ENCODE measurements at places on chromosomes 3 and 15.

DNA sequence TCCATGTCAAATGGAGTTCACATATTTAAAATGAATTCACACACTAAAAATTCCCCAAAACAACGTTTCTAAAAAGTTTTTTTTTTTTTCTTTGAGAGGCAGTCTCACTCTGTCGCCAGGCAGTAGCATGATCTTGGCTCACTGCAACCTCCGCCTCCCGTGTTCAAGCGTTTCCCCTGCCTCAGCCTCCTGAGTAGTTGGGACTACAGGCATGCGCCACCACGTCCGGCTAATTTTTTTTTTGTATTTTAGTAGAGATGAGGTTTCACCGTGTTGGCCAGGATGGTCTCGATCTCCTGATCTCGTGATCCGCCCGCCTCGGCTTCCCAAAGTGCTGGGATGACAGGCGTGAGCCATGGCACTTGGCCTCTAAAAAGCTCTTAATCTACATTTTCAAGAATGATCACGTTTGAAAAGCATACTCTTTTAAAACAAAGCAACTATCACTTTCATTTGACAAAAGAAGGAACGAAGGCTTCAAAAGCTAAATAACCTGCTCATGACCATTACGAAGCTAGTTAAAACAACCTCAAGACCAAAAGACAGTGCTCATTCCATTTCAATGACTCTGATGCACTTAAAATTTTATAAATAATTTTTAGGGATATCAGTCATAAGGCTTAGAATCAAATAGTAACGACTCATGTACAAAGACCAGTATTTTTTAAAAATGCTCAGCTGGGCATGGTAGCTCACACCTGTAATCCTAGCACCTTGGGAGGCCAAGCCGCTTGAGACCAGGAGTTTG lies 5.5 kb downstream of the UBE3A start:
- DNase-seq, result no peak

GRCh38 chr15:79315623-79316328 lies 4.9 kb downstream of the TMED3 start:
- no peak for DNase-seq

- no peak for DNase-seq
These were observed 24.9 kb downstream of the MYL3 start for GRCh38 chr3:46838301-46838700.

DNA sequence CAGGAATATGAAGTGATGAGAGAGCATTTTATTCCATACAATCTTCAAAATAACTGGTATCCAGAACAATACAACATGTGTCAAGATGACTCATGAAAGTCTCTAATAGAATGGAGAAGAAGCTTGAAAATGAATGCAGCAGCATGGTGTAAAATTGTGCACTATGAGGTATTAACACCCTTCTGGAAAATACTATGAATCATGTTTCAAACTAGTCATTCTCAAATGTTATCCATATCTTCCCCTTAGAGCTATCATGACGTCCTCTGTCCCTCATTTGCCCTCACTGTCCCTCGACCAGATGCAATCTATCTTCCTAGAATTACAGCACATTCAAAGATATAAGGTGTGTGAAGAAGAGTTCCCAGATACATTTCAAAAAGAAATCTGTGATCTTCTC lies 198.2 kb downstream of the NECTIN3 start:
- DNase-seq, result no peak

GRCh38 chr3:49940667-49941249 lies 808 bp downstream of the RBM6 start:
- no peak for DNase-seq

- no peak for DNase-seq
These were observed 63.8 kb downstream of the PEX5L start for GRCh38 chr3:179972881-179973423.

DNA sequence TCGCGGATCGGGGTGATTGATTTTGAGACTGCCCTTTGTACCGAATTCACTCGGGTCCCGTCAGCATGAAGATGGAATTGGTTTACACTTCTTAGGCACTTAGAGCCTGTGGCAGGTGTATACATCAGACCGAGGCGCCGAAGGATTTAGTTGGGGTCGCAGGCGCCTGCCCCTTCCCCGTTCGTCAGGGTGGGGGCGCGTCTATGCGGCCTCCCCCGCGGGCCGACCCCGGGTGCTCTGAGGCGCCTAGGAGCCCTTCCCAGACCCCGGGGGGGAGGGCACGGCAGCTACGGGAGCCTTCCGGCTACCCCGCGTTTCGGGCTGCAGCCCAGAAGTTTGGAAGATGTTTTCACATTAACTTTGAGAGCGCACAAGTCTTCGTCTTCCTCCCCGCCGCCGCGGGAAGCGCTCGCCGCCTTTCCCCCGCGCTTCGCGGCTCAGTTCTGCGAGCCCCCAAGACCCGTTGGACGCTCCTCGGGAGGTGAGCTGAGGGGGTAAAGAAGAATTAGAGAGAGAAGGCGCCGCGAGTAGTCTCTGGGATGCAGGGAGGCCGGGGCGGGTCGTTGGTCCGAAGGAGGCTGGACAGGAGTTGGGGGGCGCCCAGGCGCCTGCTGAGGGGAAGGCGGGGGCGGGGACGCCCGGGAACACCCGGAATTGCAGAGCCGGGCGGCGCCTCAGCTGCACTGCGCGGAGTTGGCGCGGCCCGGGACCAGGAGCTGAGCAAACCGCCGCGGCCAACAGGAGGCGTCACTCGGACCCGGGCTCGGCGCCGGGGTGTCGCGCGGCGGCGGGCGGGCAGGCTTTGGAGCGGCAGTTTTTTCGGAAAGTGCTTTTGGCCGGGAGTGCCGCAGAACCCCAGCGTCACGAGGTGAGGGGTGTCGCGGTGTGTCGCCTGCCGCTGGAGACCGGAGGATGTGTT lies 780 bp downstream of the TIPARP start:
- DNase-seq, result peak; percentile 65

GRCh38 chr3:109943181-109943580 lies 605.8 kb upstream of the DPPA4 start:
- no peak for DNase-seq

DNA sequence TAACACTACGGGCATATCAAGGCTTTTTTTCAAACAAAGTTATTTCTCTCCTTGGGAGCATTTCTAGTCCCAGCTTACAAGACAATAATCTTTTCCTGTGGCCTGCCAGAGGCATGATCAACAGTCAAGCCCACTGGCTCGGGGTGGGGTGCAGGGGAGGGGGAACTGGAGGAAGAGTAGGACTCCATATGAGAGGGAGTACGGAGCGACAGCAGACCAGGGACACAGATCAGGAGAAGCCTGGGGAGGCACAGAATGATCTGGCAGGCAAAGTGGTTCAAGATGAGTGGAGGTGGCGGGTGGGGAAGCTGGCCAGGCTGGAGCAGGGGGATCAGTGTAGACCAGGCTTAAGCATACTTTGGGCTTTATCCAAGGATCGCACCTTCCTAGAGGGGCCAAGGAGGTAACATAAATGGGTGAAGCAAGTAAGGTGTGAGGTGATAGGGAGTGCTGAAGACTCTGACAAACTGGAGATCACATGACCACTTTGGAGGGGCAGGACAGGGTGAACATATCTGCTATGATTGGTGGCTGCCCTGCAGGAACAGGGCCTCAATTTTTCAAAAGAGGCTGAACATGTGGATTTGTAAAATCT lies 37.4 kb downstream of the KLF15 start:
- DNase-seq, result no peak

DNA sequence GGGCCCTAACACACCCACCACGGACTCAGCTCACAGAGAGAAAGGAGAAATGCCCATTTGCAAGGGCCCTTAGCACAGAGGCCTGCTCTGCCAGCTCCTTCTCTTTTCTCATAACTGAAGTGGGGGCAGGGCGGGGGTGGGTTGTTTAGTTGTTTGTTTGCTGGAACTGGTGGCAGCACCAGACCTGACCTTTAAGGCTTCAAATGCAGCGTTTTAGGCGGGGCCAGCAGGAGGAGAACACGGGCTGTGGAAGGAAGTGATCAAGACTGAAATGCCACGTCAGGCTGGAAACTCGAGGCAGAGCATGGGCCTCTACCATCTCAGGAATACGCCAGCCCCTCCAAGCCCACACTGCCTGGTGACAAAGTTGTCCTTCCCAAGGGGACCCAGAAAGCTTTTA lies 9.3 kb downstream of the CACNA2D2 start:
- no peak for DNase-seq

- DNase-seq, result no peak
These were observed 108.7 kb downstream of the CD47 start for GRCh38 chr3:107982165-107982564.

DNA sequence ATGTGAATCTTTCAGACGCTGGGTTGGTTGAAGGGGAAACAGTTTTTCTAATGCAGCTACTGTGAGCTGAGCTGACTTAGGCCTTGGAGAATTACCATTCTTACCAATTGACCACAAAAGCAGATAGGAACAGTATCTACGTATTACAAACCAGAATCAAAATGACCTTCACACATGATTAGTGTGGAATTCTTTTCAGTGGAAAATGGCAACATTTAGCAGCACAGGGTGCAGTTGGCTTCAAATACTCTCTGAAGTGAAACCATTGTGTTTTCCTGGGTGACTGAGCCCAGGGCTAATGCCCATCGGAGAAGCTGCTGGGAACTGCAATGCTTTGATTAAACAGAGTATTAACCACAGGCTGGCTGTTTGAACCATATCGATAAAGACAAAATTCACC lies 40.2 kb upstream of the GOLGA8J start:
- DNase-seq, result no peak

GRCh38 chr3:120555657-120556509 lies 40.3 kb upstream of the NDUFB4 start:
- no peak for DNase-seq

DNA sequence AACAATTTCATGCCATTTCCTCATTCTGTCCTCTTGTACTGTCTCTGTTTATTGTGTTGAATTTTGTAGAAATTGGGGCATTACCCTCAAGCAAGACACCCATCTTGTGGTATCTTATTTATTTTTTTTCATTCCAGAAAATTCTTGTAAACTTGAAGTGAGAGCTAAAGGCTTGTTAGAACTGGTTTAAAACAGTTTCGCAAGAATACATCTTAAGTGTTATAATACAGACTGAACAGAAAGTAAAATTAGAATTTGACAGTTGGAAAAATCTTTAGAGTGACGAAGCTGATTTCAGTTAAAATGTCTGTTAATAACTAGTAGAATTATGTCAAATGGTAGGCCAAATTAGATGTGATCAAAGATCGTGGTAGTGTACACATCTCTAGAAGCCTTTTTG lies 26.9 kb downstream of the RNF13 start:
- DNase-seq, result no peak

DNA sequence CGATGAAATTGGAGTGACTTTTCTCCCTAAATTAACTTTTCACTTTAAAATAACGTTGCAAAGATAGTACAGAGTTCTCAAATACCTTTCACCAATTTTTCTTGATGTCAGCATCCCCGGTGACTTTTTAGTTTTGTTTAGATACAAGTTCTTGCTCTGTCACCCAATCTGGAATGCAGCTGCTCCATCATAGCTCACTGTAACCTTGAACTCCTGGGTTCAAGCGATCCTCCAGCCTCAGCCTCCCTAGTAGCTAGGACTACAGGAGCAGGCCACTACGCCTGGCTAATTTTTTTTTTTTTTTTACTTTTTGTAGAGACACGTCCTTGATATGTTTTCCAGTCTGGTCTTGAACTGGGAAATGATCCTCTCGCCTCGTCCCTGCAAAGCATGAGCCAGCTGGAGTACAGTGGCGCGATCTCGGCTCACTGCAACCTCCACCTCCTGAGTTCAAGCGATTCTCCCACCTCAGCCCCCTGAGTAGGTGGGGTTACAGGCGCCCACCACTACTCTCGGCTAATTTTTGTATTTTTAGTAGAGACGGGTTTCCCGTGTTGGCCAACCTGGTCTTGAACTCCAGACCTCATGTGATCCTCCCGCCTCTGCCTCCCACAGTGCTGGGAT lies 747 bp downstream of the NSUN3 start:
- DNase-seq, result peak; percentile 27

- DNase-seq, result no peak
These were observed 3.1 kb downstream of the SH3BP5 start for GRCh38 chr3:15329046-15330005.

DNA sequence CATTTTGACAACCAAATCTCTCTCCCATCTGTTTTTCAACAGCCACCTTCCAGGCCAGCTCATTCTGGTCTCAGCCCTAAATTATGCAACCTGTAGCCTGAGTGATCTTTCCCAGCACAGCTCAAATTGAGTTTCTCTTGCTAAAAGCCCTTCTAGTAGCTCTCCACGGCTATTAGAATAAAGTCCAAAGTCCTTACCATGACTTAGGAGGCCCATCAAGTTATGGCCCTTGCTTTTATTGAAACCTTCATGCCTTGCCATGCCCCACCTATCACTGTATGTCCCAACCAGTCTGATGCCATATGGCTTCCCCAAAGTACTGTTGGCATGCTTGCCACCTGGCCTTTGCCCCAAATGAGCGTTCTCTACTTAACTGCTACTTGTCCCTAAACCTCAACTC lies 303.5 kb upstream of the GADL1 start:
- no peak for DNase-seq

GRCh38 chr3:125077864-125078263 lies 22.1 kb upstream of the HEG1 start:
- DNase-seq, result peak; percentile 12

- DNase-seq, result no peak
These were observed 41.0 kb upstream of the TCF12 start for GRCh38 chr15:56877255-56877970.

DNA sequence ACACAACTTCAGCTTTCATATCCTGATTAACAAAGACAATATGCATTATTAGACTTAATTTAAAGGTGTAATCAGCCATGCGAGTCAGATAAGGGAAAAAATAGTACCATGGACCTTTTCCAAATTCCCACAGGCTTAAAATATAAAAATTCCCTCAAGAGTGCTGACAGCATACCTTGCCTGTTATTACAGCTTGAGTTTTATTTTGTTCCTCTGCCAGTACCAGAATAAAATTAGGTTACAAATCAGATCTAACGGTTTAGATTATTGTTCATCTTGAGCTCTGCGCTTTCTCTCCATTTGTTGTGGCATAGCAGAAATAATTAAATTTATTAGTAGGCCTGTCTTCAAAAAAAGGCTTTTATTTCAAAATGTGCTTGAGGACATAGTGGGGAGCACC lies 250.3 kb downstream of the PTPRG start:
- DNase-seq, result no peak

DNA sequence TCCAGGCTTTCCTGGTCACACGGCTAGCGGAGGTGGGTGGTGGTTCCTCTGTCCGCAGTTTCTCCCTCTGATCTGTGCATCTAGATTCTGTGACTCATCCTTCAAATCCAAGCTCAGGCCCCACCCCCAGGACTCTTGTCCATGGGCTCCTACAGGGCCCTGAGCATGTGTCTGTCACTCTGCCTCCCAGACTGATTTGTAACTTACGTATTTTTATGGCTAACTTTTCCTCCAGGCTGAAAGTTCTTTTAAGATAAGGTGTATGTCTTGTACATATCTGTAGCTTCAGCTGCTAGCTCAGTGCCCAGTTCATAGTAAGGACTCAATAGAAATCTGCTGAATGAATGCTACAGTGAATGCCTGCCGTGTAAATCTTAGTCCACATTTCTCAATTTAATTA lies 8.0 kb downstream of the ESYT3 start:
- no peak for DNase-seq

Data from stimulated activated CD8-positive, alpha-beta memory T cell treated with anti-CD3 and anti-CD28 coated beads, Interleukin-4, amount 100 ng/mL, for 48 hours (primary cell).